GM04504 (cell line): ENCODE measurements at places on chromosomes 12 and 14.

GRCh38 chr12:120290609-120291305, 946 bp downstream of the RNU4-2 start:
- DNase-seq = peak; percentile 2

DNA sequence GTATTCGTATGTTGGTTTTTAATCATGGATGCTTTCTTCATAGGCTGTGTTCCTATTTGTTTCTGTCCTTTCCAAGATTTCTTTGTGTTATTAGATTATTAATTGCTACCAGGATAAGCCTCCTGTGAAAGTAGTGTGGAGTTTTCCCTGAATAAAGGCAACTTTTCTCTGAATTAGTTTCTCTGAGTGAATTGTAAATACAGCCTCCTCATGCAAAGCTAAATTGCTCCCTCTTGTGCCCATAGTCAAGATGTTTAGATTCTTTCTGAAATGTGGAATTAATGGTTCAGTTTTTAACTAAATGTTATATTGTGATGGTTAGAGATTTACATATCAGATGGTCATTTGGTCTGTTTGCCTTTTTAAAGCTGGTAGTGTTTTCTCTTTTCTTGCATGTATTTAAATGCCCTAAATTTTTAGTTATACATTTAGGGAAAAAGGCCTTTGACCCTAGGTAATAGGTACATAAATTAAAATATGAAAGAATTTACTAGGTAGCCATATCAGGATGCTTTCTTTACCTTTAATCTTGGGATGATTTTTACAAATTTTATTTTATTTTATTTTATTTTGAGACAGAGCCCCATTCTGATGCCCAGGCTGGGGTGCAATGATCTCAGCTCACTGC, 8.9 kb downstream of the APAF1 start:
- no peak for DNase-seq

DNA sequence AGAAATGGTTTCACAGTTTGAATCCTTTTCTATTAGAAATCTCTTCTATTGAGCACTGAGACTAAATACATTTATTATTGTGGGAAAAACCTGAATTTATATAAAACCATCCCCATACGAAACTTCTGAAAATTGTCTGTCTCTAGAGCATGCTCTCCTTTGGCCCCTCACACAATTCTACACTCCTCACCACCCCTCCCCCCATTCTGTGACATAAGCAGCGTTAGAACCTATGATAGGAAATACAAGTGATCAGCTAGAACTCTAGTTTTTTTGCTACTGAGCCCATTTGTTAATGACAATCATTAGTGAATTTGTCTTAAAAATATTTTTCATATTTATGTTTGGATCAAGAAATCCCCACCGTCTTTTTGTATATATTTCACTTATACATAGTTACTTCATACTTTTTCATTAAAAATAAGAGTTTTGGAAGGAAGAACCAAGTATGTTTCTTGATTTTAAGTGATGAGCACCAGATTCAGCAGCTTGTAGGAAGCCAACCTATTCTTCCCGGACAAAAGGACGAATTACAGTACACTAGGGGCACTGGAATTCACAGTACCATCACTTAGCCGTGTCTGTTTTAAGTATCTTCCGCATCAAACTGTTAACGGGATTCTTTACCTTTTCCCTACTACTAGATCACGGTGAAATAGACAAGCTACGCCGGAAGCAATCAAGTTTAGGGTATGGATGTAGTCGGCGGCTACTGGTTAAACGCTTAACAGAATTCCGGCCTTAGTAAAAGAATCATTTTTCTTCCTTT, 724 bp downstream of the GTSF1 start:
- DNase-seq = no peak

GRCh38 chr12:32789446-32789845, 33.7 kb upstream of the YARS2 start:
- no peak for DNase-seq

- DNase-seq = no peak
Measured at GRCh38 chr12:52202361-52203078, 10.7 kb upstream of the KRT80 start.

DNA sequence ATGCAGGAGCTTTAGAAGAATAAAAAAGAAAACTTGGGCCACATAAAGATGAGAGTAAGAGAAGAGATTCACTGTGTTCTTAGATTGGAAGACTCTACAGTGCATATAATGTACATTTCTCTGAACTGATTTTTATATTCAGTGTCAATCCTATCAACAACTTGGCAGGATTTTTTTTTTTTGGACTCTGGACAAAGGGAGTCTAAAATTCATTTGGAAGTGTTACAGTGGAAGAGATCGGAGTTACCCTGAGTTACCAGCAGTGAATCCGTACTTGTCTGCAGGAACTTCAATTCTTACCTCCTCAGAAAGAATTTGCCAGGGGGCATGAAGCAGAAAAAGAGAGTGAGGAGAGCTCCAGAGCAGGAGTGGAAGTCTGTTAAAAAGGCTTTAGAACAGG, 24.0 kb downstream of the SERPINA11 start:
- DNase-seq = no peak
